ENCODE measurements at places on chromosomes 2 and 18. TPM values are rescaled to one million over a fixed set of nuclear protein-coding genes. Genes with fewer than 3 reads are reported as not detected.

DNA sequence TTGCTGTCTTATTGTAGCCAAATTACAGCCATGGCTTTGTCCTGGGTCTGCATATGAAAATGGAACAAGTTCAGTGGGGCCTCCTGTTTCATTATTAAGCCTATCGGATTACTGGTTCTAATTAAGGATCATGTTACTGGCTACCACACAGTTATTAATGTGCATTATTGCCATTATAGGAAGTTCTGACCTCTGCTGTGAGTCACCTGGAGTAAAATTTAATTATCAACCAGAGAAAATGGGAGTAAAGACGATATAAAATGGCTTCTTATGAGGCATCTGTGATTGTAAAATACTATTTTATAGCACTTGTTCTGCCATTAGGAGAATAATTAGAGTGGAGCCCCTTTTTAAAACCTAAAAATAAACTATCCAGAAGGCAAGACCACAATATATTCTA lies 143.3 kb upstream of the ITGB6 start:
- DNase-seq, result no peak

TIMM21 gene
- polyA plus RNA-seq, result 27.6 TPM

- no peak for DNase-seq
Measured at GRCh38 chr2:48750128-48750739, 5.3 kb downstream of the LHCGR start.

DNA sequence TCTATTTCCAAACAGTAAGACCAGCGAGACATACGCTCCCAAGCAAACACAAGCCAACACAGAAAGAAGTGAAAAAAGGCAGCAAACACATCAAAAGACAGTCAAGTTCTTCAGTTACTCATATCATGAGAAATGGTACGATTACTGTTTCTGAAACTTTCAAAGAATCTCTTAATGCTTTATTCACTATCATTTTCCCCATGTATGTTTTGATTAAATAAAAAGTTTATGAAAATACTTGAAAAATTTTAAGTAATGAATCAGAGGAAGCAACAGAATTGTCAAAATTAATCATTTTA lies 114.9 kb downstream of the HDAC4 start:
- no peak for DNase-seq

POTEJ gene
- not detected for polyA plus RNA-seq

ALLC gene
- 0.08 TPM for polyA plus RNA-seq

- DNase-seq, result no peak
Measured at GRCh38 chr18:58227361-58227930, 183.4 kb downstream of the NEDD4L start.

ZNF385B gene
- polyA plus RNA-seq, result 0.16 TPM

GRCh38 chr2:174749793-174750192 lies 14.5 kb downstream of the CHRNA1 start:
- DNase-seq, result no peak

GRCh38 chr18:53757328-53757727 lies 467.1 kb downstream of the MBD2 start:
- no peak for DNase-seq

CHRND gene
- polyA plus RNA-seq, result not detected

HRH4 gene
- not detected for polyA plus RNA-seq

CTLA4 gene
- polyA plus RNA-seq, result not detected

DUSP2 gene
- 1.2 TPM for polyA plus RNA-seq

EPAS1 gene
- polyA plus RNA-seq, result 92.2 TPM

DNA sequence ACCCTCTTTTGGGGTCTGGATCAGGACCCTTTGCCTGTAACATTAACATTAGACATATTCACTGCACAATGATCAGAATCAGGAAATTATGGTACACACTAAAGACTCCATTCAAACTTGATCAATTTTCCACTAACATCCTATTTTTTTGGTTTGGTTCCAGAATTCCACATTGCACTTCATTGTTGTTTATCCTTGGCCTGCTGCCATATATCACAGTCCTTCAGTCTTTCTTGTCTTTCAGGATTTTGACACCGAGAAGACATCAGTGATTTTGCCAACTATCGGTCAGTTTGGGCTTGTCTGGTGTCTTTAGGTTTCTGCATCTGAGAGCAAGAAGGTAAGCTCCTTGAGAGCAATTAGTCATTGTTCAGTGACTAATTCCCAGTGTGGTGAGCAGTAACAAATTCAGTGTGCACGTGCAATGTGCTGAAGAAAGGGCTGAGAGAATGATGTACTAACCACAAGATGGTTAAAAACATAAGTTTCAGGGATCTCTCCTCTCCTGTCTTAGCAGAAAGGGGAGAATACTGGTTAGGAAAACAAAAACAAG lies 23.5 kb downstream of the MARCHF4 start:
- DNase-seq, result no peak

DNA sequence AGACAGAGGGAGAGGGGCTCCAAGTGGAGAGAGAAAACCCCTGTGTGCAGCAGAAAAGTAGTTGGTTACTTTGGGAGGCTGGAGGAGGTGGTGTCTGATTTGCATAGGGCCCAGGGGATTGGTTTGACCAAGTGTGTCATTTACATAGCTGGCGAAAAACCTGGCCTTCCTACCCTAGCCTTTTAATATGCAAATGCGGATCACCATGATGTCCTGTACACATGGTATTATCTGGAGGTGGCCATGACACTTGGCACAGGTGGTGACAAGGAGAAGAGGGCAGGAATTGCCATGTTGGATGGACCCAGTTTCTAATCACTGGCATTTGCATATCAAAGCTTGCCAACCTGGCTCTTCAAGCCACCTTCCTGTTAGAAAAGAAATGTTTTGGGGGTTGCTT lies 120.8 kb upstream of the CHAC2 start:
- no peak for DNase-seq

DNA sequence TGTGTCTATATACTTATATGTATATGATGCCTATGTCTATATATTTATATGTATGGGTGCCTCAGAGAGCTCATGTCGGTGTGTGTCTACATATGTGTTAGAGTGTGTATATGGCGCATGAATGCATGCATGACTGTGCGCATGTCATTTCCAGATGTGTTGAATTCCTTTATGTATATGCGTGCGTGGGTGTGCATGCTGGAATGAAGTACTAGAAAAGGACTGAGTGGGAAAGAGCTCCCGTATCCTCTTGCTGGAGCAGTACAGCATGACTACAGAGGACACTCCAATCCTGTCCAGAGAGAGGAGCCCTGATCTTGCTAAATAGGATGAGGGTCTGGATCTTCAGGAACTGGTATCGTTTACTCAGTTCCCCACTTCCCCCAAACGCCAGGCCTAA lies 56.8 kb upstream of the LRPPRC start:
- DNase-seq, result no peak

GULP1 gene
- 35.0 TPM for polyA plus RNA-seq

- DNase-seq, result no peak
Measured at GRCh38 chr2:62743506-62743905, 38.0 kb downstream of the EHBP1 start.

All from SK-N-SH (cell line).